Pancreas (tissue), 10 donors: ENCODE measurements at places on chromosomes 5 and 9. TPM values are rescaled to one million over a fixed set of nuclear protein-coding genes. Genes with fewer than 3 reads are reported as not detected.

SLC35D2 gene
- total RNA-seq, result 21.1 TPM

DNA sequence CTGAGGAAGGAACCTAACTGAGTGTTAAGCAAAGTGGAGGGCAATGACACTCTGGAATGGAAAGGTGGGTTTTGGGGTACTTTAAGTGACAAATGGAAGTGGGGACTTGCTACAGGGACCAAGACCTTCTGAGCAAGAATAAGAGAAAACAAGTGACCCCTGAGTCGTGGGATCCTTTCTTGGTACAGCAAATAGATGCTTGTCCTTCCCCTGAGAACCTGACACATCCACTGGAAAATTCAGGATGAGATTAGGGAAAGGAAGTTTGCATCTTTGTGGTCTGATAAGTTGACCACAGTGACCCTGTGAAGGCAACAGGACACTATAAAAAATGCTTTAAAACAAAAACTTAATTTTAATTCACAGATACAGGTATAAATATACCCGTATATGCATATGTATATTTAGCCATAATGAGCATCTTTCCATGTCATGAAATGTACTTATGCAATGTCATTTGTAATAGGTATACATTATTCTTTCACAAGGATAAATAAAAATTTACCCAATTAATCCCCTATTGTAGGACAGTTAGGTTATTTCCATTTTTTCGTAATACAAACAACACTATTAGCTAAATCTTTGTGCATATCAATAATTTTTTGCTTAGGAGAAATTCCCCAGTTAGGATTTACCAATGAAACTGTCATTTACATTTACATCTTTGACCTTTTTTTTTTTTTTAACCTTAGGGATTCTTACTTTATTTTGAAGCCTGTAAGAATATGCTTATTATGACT is 2.0 kb upstream of the IRF1 start:
- no peak for DNase-seq

- DNase-seq, result no peak
These were observed 20.5 kb upstream of the FER start for GRCh38 chr5:108727236-108727650.

ITGA2 gene
- total RNA-seq, result 1.4 TPM

HINT1 gene
- total RNA-seq, result 47.9 TPM

- DNase-seq, result peak; percentile 90
These were observed at the start of gene NPDC1 for GRCh38 chr9:137046088-137046787. Gene NPDC1 (minus strand): TSS chr9:137046177. CDS start chr9:137045989, 188 bp downstream.

SPATA31D4 gene
- not detected for total RNA-seq

SOHLH1 gene
- total RNA-seq, result not detected

ISCA1 gene
- 8.8 TPM for total RNA-seq

- no peak for DNase-seq
These were observed 9.5 kb downstream of the INVS start for GRCh38 chr9:100108559-100108958.

RNF224 gene
- not detected for total RNA-seq

DNA sequence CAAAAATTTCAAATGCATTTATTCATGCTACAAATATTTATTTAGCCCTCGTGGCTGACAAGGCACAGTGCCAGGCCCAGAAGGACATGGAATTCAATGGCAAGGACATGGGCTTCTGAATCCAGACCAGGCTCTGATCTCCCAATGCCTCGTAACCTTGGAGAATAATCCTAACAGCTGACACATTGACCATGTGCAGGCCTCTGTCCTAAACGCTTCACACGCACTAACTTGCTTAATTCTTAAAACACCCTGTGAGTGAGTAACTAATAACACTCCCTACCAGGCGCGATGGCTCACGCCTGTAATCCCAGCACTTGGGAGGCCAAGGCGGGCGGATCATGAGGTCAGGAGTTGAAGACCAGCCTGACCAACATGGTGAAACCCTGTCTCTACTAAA is 33.2 kb downstream of the MYO10 start:
- peak; percentile 64 for DNase-seq

DNA sequence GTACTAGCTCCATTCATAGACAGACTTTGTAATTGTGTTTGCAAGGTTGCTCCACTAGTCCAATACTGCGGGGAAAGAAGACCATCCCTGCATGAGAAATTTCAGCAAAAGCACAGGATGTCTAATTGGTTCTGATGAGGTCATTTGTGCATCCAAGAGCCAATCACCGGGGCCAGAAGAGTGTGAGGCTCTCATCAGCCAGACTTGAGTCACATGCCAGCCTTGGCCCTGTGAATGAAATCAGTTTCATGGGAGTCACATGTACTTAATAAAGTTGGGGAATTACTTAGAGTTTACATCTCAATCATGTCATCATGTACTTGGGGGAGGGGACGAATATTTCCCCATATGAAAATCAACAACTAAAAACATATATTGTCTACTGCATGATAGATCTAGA is 1236.0 kb downstream of the MAT2B start:
- DNase-seq, result no peak

- no peak for DNase-seq
These were observed 143.0 kb upstream of the ZNF608 start for GRCh38 chr5:124889486-124889825.

HAVCR1 gene
- not detected for total RNA-seq

DNA sequence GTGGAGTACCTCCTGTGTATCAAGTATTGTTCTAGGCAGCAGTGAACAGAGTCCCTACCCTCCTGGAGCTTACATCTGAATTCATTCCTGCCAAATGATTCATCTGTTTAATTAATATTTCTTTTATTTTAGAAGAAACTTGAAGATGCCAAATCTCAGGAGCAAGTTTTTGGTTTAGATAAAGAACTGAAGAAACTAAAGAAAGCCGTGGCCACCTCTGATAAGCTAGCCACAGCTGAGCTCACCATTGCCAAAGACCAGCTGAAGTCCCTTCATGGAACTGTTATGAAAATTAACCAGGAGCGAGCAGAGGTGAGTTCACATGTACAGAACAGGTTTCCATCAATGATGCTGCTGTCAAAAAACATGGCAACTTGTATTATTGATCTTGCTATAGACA is 57.9 kb downstream of the RAB14 start:
- no peak for DNase-seq

GRCh38 chr5:176371621-176372539 is 6.6 kb downstream of the ARL10 start:
- no peak for DNase-seq

DNA sequence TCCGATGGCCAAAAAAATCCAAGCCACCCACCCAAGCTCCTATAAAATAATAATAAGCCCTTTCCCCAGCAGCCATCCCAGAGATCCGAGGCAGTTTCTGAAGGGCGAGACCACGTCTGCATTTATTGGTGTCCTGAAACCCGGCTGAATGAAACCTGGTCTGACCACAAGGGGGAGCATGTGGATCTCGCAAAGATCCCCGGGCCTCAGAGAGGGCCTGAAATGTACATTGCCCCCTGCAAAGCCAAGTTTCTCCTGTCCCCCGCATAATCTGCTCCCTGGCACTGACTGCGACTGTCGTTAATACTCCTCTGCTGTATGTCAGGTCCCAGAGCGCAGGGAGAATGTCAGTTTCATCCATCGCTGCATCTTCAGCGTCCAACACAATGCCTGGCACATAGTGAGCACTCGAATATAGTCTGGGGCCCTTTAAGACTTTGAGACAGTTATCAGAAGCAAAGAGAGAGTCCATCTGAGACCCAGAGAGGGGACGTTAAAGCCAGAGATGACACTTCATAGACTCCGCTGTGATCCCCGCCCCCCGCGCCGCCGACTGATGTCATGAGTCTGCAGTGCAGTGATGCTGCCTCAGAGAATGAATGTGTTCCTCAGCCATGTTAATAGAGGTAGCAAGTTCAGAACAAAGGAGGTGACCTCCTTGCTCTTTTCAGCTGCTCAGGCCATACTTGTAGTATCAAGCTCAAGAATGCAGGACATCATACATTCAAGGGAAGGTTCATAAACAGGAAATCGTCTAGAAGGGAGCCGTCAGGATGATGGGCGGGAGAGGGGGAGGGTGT is 74.5 kb upstream of the BARHL1 start:
- DNase-seq, result peak; percentile 62

DNA sequence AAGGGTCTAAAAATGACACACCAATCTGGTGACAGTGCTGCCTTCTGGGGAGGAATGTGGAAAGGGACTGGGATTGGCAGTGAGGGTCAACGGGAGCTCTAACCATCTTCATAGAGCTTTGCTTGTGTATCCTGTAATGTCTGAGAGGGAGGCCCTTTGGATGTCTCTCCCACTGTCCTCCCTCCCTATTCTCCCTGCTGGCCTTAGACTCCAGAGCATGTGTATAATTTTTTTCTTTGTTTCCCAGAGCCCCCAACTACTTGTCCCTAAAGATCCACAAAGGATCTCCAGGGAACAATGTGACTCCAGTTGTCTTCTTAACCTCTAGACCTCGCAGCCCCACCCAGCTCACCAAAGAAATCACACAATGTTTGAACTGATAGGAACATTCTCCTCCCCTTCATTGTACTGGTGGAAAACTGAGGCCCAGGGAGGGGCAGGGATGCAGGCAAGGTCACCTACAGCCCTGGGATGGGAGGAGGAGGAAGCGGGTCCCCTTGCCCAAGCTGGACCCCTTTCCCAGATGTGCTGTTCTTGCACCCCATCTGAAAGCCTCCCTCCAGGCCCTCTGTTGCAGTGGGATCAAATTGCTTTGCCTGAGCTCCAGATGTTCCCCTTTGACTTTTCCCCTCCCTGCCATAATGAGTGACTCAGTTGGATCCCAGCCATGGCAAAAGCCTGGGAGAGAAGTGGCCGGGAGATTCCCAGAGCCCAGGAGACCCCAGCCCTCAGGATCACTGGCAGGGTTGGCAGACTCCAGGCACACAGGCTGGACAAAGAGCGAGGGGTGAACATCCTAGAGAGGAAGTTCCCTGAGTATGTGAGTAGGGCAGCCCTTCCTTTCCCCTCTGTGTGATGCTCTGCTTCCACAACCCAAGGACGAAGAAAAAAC is 21.8 kb downstream of the SPARC start:
- no peak for DNase-seq

DNA sequence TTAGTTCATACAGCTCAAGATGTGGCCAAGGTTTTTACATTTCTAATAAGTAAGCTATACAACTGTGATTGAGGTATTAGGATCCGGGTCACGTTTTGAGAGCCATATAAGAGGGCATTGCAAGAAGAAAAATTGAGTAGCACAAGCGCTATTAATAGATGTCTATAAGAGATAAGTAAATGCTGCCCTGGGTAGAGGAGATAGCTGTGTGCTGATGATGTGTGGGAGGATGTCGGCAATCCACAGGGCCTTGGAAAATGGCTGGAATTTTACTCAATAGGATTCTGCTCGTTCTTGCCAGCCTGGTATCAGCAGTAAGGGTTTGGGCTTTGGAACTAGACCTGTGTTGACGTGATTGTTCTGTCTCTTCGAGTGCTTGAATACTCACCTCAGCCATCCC is 41.6 kb downstream of the CSF1R start:
- DNase-seq, result no peak

GRCh38 chr9:4799775-4800174 is 7.0 kb downstream of the RCL1 start:
- no peak for DNase-seq

DELE1 gene
- 34.6 TPM for total RNA-seq

SPATA31E1 gene
- not detected for total RNA-seq

DNA sequence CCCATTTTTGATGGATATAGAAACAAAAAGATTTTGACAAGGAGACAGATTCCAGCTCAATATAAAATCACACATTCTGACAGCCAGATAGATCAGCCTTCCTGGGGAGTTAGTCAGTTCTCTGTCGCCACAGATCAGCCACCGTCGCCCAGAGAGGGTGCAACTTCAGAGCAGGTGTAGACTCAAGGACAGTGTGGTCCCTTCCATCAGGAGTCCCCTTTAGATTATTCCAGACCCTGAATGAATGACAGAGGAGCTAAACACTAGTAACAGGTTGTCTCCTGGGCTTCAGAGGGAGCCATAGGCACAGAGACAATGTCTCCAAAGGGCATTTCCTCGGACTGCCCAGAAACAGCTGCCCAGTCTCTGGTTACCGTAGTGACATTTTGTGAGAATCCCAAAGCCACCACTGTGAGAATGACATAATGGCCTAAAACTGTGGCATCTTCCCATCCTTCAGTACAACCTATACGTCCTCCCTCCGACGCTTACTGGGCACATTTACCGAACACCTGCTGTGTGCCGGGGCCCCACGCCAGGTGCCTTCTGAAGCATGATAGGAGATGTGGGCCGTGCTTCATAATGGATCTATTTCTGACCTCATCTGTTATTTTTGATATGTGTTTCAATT is 47.4 kb upstream of the SLC2A8 start:
- DNase-seq, result no peak

- DNase-seq, result no peak
These were observed 530.3 kb downstream of the RASEF start for GRCh38 chr9:82532504-82533180.

DNA sequence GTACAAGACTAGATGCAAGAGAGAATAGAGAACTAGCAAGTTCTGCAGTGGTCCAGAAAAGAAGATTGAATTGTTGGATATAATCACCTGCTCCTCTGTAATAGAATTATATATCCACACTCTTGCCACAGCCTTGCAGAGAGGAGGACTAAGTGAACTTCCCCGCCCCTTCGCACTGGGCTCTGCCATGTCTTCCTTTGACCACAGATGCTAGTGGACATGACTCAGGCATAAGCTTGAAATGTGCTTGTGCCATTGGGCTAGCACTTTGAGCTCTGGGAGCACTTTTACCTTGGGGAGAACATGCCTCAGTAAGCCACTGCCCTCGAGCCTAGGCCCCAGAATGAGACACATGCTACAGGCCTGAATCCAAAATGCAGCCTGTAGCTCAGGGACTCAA is 113.5 kb upstream of the RASA1 start:
- no peak for DNase-seq

DNA sequence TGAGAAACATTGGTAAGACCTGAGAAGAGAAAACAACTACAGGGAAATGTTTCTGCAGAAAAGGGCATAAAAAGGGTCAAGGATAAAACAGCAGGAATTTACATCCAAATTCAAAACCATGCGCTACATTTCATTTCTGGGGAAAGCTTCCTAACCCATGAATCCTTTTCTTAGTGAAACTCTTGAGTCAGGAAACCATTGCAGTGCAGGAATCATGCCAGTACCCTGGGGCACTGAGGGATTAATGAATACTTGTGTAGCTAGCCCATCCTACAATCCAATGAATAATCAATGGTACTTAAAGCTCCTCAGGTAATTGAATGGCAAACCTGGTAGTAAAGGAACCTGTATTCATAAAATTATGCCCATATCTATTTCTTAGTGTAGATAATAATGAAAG is 580.5 kb downstream of the TLE1 start:
- no peak for DNase-seq

ASTN2 gene
- 11.9 TPM for total RNA-seq
